ENCODE measurements at places on chromosomes 4 and X.

DNA sequence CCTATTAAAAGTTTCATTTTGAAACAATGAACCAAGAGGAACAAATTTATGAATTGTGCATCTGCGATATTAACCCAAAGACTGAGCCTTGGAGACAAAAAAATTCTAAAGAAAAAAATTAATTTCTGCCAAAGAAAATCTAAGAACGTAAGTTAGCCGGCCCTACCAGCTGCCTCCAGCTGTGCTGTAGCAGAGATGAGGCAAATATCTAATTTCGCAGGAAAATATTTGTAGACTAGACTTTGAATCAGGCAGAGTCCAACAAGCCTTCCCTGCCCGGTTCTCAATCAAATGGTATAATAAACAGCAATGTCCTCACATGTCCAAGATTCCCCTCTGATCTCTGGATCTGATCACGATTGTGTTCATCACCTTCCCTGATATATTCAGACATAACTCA lies 21.2 kb upstream of the SMIM20 start:
- DNase-seq, result no peak

DNA sequence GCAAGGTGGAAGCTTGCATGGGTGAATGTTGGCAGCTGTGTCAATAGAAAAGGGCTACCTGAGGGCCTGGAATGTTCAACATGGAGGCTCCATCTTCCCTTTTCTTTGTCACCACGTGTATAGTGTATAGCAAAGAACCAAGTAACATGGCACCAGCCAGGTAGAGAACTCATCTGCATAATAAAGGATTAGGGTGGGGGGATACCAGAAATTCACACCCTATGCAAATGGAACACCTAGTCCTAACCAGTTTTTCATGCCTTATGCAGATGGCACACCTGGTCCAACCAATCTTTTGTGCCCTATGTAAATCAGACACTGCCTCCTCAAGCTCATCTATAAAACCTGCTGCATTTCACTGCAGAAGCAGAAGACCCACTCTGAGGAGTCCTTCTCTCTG lies 169.6 kb upstream of the GLRA2 start:
- DNase-seq, result no peak

DNA sequence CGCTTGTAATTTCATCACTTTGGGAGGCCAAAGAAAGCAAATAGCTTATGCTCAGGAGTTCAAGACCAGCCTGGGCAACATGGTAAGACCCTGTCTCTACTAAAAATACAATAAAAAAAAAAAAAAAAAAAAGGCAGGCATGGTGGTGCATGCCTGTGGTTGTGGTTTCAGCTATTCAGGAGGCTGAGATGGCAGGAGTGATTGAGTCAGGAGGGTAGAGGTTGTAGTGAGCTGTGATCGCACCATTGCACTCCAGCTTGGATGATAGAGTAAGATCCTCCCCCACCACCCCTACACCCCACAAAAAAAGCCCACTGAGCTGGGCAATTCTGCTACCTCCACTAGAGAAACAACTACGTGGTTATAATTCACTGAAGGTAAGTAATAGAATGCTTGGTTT lies 118.8 kb upstream of the PCDH18 start:
- DNase-seq, result no peak

DNA sequence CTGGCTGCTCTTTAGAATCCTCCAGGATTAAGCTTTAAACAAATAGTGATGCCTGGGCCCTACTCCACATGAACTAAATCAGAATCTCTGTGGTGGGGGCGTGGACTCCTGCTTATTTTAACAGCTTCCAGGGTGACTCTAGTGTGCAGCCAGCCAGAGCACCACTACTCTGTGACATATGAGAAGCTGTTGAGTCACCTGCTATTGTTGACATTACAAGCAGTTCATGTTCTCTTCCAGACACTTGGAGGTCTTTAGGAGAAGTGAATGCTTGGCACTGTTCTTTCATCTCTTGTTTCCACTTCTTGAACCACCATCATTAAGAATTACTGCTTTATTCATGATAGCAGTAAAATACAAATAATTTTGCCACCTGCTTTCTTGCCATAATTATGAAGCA lies 426 bp upstream of the C4orf51 start:
- DNase-seq, result no peak

DNA sequence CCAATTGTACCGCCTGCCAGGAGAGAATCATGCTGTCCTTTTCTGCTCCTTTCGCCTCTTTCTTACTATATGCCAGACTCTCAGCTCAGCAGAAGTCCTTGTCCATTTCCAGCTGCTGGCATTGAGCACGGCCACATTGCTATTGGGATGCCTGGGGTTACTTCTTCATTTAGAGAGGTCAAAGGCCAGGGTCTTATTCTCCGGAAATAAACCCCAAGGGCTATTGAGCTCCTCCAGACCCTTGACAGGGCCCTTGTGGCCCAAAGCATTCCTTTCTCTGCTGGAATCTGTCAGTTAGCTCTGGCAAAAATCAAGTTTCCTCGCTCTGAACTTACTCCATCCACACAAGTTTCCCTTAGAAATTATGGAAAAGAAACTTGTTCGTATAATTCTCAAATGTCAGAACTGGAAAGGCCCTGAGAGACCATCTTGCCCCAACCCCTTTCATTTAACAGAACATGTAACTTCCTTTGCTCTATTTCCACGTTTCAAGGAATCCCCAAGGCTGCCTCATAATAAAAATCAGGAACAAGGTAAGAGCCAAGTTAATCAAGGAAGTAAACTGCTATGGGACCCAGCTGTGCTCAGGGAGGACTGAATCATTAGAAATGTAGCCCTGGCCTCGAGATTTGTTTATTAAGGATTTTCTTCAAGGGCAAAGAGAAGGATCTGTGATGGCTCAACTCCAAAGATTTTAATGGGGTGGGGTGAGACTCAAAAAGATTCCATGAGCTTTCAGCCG lies 11.8 kb downstream of the AKAP4 start:
- no peak for DNase-seq

- DNase-seq, result peak; percentile 73
These were observed 33.9 kb upstream of the STIM2 start for GRCh38 chr4:26826721-26827120.

- no peak for DNase-seq
These were observed 73.5 kb downstream of the FAM47B start for GRCh38 chrX:35016051-35016450.

- DNase-seq, result no peak
These were observed 391.0 kb downstream of the MAGEB5 start for GRCh38 chrX:26606971-26607370.

- no peak for DNase-seq
These were observed 152.5 kb upstream of the SPRY1 start for GRCh38 chr4:123244137-123244536.

DNA sequence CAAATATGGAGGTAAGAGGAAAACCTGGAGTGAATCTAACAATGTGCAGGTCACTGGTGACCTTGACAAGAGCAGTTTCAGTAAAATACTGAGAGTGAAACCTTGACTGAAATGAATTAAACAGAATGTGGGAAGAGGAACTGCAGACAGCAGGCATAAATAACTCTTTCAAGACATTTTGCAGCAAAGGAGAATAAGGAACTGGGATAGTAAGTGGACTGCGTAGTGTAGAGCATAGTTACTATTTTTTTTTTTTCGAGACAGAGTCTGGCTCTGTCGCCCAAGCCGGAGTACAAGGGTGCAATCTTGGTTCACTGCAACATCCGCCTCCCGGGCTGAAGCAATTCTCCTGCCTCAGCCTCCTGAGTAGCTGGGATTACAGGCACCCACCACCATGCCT lies 24.0 kb downstream of the RBMX start:
- DNase-seq, result peak; percentile 11

- DNase-seq, result no peak
These were observed 34.7 kb downstream of the CCNI start for GRCh38 chr4:77040854-77041725.

DNA sequence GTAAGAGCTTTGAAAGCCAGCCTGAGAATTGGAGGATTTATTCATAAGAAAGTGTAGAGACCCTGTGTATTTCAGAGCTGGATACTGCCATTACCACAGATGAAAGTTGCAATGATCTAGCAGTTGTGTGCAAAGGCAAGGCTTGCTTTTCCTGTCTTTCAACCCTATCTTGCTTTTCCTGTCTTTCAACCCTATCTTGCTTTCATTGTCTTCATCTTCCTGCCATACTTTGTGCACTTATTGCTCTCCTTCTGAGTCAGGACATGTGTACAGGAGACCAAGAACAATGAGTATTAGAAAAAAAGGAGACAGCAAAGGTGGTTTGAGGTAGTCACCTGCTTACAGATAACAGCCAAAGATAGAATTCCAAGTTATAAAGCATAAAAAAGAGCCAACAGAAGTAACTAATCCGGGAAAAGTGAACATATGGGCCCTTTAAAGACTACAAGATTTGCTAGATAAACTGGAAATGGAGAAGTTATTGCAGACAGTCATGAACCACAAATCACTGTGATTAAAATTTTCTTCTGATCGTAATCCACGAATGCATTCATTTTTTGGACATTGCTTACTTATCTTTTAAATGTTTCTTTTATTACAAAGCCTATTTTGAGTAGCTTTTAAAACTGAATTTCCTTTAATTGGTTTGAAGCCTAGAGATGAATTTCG lies 17.2 kb downstream of the C1QTNF7 start:
- no peak for DNase-seq

GRCh38 chr4:37463033-37463856 lies 218.7 kb downstream of the NWD2 start:
- no peak for DNase-seq

- DNase-seq, result peak; percentile 8
These were observed 430.7 kb downstream of the IDS start for GRCh38 chrX:149074398-149074797.

DNA sequence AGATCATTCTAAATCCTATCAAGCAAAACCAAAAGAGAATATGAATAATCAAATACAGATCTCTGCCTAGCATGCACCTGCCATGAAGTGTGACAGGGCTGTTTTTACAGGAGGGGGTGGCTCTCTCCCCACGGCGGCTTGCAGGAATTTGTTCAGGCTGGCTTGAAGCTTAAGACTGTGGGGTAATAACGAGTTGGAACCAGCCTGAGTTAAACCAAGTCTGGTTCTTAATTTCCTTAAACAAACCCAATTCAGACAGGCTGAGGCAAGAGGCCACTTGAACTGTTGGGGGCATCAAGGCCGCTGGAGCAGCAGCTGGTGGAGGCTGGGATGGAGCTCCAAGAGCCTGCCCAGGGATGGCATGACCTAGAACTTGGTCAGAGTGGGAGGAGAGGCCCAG lies 45.1 kb upstream of the LGI2 start:
- DNase-seq, result no peak

DNA sequence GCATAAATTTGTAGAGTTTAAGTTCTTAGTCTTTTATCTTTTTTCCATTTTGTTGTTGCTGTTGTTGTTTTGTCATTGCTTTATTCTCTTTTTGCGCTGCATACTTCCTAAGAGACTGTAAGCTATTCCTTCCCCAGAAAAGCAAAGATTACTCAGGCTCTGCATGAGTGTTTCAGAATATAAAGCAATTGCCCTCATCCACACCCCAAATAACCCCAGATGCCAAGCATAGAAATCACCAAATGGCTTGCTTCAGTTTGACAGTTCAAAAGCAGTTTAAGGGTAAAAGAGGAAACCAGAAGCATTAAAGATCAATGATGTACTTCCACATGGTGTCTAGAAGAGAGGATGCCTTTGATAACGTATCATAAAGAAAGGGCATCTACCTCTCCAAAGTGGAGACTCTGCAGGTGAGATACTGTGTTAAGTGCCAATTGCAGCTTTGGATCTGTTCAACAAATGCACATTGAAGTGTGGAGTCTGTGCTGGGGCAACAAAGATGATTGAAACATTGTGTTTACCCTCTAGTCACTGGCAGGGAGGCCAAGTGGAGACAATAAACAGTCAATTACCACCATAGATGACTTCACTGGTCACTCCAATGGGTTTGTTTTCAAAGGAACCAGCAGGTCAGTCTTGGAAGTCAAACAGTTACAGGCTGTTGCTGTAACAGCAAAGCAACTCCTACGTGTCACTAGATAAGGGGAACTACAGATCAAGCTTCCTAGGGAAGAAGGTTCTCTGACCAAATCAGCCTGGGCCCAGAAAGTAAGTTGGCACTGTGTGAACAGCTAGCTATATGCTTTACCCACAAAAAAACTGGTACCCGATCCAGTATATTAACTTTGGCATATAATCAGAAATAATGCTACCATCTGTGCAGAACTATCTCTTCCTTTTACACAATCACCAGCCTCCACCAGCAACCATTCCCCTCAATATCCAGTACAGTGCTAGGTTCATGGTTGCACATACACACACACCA lies 40.6 kb upstream of the IL21 start:
- no peak for DNase-seq

DNA sequence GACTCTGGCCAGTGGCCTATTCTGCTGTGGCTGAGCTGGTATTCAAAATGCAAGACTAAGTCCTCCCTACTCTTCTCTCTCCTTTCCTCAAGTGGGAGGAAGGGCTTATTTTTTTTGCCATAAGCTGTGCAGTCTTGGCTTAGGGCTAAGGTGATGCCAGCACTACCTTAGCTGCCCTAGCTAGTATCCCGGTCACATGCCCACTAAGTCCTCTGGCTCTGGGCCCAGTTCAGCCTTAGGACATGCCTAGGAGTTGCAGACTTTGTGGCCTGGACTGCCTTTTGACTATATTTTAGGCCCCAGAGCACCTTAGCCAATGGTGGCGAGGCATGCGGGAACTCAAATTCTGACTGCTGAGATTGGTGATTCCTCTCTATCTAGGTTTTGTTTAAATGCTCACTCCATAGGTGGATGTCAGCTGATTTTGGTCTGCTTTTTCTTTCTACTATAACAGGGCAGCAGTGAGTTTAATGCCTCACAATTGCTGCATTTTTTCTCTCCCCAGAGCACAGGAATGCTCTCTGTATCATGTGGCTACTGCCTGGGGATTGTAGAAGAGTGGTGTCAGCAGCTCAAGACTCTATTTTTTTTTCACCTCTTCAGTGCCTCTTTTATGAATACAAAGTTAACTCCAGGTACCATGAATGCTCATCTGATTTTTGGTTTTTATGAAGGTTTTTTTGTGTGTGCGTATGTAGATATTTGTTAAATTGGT lies 472.9 kb upstream of the GRID2 start:
- DNase-seq, result no peak

- DNase-seq, result no peak
These were observed 3.4 kb upstream of the HOPX start for GRCh38 chr4:56684320-56685050.

GRCh38 chr4:181991369-181992108 lies 251.7 kb upstream of the TENM3 start:
- DNase-seq, result no peak
